ENCODE measurements at places on chromosomes 4 and X.

DNA sequence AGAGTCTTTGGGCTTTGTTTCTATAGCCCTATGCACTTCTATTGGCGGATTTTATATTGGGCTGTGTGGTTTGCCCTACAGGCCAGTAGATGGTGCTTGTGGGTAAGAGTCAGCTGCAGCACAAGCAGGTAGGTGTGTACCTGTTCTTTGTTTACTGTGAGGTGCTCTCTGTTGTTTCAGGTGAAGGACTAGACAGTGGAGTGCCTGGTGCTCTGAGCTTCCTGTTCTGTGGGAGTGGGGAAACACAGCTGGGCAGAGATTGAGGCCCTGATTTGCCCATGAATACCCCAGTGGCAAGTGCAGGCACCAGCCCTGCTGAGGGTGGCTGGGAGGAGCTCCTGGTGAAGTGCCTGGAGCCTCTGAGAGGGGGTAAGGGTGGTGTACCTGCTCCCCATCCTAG is 26.3 kb upstream of the UCP1 start:
- DNase-seq = peak; percentile 8

- DNase-seq = no peak
Observed at GRCh38 chr4:15131551-15131950, 129.3 kb downstream of the CPEB2 start.

GRCh38 chrX:38929966-38930421 is 128.7 kb downstream of the MID1IP1 start:
- peak; percentile 73 for DNase-seq

- no peak for DNase-seq
Observed at GRCh38 chr4:107721436-107722100, 1.5 kb upstream of the PAPSS1 start.

GRCh38 chr4:39846705-39847104 is 131.0 kb downstream of the PDS5A start:
- DNase-seq = no peak

GRCh38 chrX:45622538-45622937 is 421.9 kb upstream of the DIPK2B start:
- peak; percentile 56 for DNase-seq

- DNase-seq = no peak
Observed at GRCh38 chrX:75623535-75623934, 100.7 kb upstream of the ZDHHC15 start.

- DNase-seq = no peak
Observed at GRCh38 chr4:16646459-16646858, 252.0 kb downstream of the LDB2 start.

DNA sequence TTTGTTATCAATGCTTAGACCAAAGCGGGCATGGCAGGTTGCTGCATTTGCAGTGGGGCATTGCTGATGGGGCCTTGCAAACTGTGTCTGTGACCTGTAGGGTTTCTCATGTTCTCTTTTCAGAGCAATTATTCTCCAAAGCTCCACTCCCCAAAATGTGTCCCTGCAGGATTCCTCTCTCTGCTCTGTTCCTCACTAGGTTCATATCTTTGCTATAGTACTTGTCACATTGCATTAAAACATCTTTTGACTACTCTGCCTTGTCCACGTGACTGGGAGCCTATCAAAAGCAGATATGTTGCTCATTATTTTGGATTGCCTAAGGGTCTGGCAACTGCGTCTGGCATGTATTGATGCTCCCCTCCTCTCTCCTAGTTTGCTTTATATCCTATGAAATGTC is 177.7 kb upstream of the MID1 start:
- no peak for DNase-seq

Data from ELR (cell line).